Colonic mucosa (tissue), 4 donors: ENCODE measurements at places on chromosomes 1 and 21. TPM values are rescaled to one million over a fixed set of nuclear protein-coding genes. Genes with fewer than 3 reads are reported as not detected.

DNA sequence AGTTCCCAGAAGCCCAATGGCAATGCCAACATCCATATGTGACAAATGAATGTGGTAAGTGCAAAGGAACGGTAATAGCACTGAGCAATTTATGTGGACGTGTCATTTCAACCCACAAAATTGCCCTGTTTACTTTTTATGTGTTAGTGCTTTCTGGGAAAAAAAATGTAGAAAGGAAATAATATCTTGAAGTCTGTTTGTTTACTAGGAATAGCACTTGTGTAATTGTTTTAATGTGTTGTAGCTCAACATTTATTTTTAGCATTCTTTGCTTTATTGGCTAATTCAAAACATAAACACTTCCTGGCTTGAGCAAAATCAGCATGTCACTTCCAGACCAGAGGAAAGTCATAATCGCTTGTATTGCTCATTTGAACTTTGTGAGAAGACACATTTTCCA is 224.8 kb upstream of the KCNK2 start:
- no peak for DNase-seq

GRCh38 chr1:170687621-170688020 is 23.7 kb downstream of the PRRX1 start:
- no peak for DNase-seq

DNA sequence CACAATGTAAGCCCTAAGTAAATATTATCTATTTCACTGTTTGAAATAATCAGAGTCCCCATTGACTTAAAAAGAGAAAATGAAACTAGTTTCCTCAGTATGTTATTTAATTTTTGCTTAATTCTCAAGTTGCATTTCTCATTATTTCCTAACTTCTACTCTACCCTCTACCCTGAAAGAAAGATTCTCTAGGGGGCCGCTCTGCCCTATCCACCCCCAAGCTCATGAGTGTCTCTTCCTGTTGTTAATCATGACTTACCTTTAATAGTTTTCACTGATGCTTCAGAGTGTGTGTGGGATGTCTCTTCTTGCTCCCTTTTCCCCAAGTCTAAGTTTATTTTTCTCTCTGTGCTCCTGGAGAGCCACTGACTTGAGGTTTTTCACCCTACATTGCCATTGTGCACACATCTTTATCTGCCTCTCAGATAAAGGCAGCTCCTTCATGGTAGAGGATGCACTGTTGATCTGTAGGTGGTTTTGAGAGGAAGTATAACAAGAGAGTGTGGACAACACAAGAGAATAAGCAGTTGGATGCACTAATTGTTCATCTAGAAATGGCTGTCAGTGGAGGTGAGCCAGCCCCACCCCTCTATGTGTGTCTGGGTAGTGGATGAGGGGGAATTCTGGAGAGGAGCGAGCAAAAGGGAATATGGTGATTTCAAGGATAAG is 261.7 kb downstream of the CHRM3 start:
- no peak for DNase-seq

GRCh38 chr1:201761178-201761577 is 67.8 kb upstream of the IPO9 start:
- DNase-seq = no peak

GRCh38 chr1:245693941-245694752 is 539.4 kb downstream of the KIF26B start:
- DNase-seq = no peak

DNA sequence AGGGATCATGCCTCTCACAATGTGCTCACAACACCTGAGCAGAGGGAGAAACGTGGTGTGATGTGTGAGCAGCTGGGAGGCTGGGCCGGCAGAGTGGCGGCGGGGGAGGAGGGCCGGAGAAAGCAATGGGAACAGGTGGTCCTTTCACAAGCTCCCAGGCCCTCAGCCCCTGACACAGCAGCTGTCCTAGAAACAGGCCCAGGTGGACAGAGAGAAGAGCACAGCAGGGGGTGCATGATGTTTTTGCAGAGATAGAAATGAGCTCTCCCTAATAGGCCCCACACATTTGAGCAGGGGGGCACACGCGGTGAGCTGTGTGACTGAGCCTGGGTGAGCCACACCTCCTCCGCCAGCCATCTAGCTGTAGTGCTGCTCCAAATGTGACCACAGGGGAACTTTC is 7.6 kb upstream of the RGS16 start:
- DNase-seq = no peak

DNA sequence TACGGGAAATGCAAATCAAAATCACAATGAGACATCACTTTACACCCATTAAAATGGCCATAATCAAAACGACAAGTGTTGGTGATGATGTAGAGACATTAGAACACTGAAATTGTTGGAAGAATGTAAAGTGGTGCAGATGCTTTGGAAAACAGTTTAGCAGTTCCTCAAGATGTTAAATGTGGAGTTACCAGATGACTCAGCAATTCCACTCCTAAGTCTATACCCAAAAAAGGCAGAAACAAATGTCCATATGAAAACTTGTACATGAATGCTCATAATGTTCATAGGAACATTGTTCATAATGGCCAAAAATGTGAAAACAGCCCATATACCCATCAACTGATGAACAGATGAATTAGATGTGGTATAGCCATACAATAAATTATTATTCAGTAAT is 267.4 kb downstream of the KCNH1 start:
- DNase-seq = no peak

DNA sequence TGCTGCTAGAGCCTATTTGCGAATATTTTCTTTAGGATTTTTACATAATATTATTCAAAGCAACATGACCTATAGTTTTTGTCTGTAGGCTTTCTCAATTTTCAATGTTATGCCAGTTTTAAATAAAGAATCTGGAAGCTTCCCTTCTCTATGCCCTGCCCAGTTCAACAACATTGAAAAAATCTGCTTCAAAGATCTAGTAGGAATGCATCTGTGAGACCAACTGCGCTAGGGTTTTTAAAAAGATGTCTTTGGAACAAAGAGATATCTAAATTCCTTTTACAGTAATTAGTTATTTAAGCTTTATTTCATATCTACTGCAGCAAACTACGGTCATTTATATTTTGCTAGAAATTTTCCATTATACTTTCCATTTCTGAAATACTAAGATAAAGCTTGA is 25.7 kb downstream of the HEATR1 start:
- DNase-seq = no peak

DNA sequence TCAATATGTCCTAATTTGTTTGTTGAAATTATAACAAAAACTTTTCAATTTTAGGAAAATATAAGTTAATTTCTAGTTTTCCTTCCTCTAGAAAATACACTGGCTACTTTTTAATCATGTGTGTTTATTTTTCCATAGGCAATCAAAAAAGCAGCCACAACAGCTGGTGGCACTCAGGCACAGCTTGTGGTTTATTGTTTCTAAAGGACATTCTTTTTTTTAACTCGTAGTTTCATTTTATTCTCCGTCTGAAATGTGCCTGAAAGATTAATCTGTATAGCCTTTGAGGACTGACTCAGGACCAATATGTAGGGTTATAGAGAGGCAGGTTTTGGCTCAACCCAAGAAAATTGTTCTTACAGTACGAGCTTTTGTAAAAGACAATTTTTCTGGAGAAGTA is 20.7 kb upstream of the STX12 start:
- no peak for DNase-seq

- DNase-seq = no peak
These were observed 124.0 kb downstream of the GPATCH2 start for GRCh38 chr1:217506878-217507277.

DNA sequence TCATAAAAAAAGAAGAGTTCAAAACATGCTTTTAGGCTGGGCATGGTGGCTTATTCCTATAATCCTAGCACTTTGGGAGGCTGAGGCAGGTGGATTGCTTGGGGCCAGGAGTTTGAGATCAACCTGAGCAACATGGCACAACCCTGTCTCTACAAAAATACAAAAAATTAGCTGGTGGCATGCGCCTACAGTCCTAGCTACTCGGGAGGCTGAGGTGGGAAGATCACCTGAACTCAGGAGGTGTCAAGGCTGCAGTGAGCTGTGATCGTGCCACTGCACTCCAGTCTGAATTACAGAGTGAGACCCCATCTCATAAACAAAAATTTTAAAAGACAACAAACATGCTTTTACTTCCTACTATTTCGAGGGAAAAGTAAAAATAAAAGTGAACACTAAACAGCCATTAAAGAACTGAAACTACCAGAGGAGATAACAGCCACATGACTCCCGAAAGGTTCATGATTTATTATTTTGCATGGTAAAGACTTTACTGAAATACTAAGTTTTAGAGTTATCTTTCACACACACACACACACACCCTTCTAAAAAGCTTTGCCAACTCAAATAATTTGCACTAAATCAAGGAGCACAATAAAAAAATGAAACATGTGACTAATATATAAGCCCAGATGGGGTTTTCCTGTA is 48.1 kb downstream of the USP1 start:
- DNase-seq = no peak

- no peak for DNase-seq
These were observed 948.4 kb downstream of the MRPL39 start for GRCh38 chr21:24658926-24659325.

DNA sequence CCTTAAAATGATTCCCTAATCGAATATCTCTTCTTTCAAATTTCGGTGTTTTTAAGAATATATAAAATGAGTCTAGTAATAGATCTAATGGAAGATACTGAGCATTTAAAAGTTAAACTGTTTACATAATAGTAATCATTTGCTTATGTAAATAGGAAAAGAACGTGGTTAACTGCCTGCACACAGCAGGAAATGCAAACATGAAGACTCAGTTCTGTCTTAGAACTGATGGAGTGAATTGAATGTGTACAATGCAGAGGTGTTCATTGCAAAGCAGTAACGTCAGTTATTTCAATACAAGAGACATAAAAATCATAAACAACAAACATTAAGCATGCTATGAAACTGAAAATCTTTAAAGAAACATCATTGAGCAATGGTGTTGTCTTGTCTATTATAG is 359.4 kb upstream of the ADAMTS5 start:
- no peak for DNase-seq

GRCh38 chr1:180230416-180230790 is 339 bp downstream of the LHX4 start:
- no peak for DNase-seq

GRCh38 chr1:86648255-86648654 is 56.1 kb upstream of the SH3GLB1 start:
- no peak for DNase-seq

SELENON gene
- total RNA-seq = 39.6 TPM

AMIGO1 gene
- 3.9 TPM for total RNA-seq

PLA2G4A gene
- total RNA-seq = 6.3 TPM

ACKR1 gene
- total RNA-seq = 11.6 TPM

LCE3E gene
- total RNA-seq = not detected

TDRD5 gene
- total RNA-seq = 0.80 TPM

RGS1 gene
- 21.3 TPM for total RNA-seq

SPRR1A gene
- not detected for total RNA-seq

ZYG11A gene
- 0.22 TPM for total RNA-seq

GLIS1 gene
- total RNA-seq = not detected

PCSK9 gene
- total RNA-seq = 48.9 TPM

ZFYVE9 gene
- 13.1 TPM for total RNA-seq

SPRR3 gene
- not detected for total RNA-seq
